ENCODE measurements at places on chromosomes 6 and 20. TPM values are rescaled to one million over a fixed set of nuclear protein-coding genes. Genes with fewer than 3 reads are reported as not detected.

Gene CHMP4B
- 101 TPM for total RNA-seq

Gene BFSP1
- 0.73 TPM for total RNA-seq

Gene SNAP25
- total RNA-seq, result not detected

Gene SLC44A4
- not detected for total RNA-seq

Gene GOPC
- 17.5 TPM for total RNA-seq

DNA sequence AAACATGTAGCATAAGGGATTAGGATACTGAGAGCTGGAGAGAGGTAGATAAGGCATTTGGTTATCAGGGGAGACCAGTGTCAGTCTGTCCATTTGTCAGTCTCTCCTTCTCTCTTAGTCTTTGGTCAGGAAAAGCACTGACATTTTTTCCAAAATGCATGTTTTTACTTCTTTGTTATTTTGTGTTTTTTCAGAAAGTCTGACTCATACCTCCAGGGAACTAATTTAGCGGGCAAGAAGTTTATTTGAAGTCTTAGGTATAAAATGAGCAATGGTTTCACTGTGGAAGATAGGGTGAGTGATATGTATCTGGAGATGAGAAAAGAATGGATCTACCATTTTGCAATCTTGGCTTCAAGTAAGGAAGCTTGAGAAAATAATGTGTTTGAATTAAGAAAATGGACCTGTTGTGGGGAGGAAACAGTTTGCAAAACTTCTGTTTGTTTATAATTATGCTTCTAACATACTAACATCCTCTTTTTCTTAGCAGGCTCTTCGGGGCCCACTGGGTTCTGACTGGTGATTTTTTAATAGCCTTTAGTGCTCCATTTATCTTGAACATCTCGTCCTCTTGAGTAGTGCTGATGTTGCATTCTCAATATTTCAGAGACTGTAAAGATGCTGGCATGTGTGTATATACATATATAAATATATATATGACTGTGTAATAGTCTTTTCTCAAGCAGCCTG is 66.9 kb upstream of the FABP7 start:
- DNase-seq, result no peak

DNA sequence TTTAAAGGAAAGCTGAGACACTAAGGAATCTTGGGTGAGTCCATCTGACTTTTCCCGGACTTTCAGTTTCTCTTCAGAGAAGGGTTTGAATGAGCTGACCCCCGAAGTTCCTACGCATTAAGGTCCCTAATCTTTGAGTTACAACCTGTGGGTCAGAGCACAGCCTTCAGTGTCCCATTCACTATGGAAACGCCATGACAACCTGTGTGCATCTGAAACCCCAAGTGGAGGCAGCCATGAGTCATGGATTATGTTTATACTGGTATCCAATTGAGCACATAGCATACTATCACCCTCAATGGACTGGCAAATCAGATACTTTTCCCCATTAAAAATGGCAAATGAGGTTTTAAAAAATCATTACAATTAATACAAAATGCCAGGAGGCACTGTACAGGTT is 11.4 kb downstream of the MYLK4 start:
- DNase-seq, result no peak

DNA sequence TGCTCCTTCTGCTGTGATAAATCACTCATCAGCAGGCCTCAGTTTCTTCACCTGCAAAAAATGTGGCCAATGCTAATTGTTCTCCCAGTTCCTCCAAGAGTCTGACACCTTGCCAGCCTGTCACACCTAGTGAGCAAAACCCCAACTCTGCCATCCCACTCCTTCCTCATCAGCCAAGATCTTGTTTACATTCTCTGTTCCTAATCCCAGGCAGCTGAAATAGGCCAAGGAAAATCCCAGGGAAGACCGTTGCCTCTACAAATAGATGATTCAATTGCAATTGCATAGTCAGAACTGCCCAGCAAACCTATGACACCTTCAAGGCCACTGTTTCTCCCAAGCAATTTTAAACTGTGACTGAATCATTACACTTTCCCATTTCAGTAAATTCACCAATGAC is 78.7 kb downstream of the GMDS start:
- DNase-seq, result no peak

DNA sequence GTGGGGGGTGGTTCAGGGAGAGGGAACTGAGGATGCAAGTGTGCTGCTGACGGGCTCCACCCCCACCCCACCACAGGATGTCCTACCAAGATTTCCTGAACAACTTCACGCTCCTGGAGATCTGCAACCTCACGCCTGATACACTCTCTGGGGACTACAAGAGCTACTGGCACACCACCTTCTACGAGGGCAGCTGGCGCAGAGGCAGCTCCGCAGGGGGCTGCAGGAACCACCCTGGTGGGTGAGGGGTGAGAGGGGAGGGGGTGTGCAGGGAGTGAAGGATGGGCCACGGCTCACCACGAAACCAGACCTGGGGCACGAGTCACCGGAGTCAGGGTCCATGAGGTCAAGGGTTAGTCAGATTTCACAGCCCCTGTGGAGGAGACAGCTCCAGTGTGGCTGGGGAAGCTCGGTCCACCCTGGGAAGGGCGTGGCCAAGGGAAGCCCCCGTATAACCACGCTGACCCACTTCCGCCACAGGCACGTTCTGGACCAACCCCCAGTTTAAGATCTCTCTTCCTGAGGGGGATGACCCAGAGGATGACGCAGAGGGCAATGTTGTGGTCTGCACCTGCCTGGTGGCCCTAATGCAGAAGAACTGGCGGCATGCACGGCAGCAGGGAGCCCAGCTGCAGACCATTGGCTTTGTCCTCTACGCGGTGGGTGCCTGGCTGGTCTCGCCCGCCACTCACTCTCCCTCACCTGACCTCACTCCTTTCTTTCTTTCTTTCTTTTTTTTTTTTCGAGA is 18.3 kb downstream of the CAPN11 start:
- no peak for DNase-seq

DNA sequence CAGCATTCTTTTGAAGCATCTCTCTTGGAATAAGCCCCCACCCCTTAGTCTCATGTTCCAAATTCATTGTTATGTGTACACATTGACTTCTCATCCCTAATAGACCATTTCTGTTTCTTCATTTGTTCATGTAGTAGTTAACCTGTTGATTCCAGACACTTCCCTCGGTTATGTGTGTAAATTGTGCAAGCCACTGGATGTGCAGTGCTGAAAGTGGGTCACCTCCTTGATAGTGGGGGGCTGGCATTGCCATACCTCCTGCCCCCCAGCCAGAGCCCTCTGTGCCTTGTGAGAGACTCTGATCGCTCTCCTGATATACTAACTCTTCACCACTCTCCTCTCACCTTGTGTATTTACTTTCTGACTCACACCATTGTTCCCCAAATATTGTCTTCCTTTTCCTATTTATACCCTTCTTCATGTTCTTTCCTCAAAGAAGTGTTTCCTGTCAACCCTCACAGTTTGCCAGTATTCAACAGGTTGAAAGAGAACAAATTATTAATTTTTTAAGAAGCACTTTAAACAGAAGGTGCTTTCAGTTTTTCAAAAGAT is 59.0 kb downstream of the HIVEP1 start:
- DNase-seq, result no peak

GRCh38 chr20:37943033-37943432 is 40.1 kb downstream of the VSTM2L start:
- no peak for DNase-seq

- DNase-seq, result peak; percentile 66
These were observed 27.7 kb upstream of the LAMA4 start for GRCh38 chr6:112281821-112282615.

GRCh38 chr6:156282087-156282486 is 495.1 kb upstream of the ARID1B start:
- no peak for DNase-seq

GRCh38 chr6:148873868-148874267 is 127.0 kb downstream of the UST start:
- DNase-seq, result no peak

DNA sequence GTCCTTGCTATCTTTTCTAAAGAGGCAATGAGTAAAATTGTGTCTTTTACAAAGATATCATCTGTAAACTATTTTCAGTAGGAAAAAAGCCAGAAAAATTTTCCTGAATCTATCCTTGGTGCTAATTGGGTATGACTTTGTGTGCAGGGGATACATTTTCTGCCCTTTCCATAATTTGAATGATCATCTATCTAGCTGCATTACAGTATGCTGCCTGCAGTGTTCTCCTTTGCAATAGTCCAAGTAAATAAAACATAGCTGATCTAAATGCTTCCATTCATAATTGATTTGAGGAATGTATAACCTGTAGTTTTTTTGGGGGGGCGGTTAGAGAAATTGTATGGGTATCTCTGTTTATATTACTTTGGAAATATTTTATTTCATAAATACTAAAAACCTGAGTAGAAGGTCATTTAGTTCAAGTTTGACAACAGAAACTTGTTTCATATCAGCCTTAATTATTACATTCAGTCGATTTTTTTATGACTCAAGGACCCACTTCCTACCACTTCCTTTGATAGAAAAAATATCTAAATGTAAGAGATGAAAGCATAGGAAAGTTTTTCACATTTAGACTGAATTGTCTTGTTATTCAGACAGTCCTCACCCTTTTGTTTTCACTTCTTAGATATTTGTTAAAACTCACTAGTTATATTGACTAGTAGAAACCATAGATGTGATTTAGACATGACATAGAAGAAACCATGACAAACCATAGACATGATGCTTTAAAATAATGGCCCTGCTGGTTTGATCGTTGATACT is 75.3 kb downstream of the AIG1 start:
- no peak for DNase-seq

DNA sequence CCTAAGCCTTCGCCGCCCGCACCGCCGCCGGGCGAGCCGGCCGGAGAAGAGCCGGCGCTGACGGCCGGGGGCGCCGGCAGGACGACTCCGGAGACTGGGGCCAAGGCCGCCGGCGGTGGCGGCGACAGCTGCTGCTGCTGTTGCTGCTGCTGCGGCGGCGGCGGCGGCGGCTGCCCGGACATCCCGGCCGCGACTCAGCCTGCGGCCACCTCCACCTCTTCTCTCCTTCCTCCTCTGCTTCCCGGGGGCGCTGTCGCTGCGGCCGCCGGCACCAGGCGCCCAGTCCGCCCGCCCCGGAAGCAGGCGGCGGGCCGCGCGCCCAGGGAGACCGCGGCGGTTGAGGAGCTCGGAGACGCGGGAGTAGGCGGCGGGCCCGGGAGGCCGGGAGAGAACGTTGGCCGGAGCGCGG is 307 bp downstream of the RANBP9 start:
- no peak for DNase-seq

DNA sequence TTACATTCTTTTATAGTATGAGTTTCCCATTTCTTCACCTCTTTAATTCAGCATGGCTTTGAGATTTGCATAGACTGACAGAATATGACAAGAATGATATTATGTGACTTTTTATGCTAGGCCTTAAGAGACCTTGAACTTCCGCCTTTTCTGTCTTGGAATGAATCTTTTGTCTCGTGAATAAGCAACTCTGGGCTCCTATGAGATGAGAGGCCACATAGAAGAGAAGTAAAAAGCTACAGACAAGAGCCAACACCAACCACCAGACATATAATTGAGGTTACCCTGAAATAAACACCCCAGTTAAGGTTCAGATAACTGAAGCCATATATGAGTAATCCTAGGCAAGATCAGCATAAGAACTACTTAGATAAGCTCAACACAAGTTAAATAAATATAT is 600.8 kb downstream of the MEI4 start:
- DNase-seq, result no peak

DNA sequence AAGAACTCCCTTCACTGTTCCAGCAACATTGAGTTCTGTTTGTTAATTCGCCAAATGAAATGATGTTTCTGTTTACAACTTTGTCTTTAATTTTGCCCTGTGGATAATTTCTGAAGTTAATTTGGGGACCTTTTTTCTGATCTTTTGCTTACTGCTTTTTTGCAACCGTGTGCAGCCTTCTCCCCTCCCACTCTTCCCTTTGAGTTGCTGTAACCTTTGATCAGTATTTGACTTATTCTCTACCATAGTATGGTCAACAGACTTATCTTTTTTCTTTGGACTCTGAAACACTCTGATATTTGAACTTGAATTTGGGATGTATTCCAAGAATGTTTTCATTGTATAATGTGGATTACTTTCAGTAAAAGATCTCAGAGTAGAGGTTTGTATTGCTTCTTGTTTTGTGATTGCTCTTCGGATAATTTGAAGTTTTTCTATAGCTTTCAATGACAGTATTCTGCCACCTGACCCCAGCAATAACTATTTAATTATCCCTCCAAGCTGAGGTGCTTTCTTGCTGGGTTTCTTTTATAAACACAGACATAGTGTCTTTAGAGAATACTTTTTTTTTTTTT is 46.2 kb downstream of the LRRN4 start:
- DNase-seq, result no peak

- DNase-seq, result no peak
These were observed 511 bp downstream of the VARS1 start for GRCh38 chr6:31794866-31795615.

- DNase-seq, result no peak
These were observed 8.0 kb upstream of the TSHZ2 start for GRCh38 chr20:52964131-52964530.

- no peak for DNase-seq
These were observed 81.4 kb downstream of the TSHZ2 start for GRCh38 chr20:53053595-53053994.

GRCh38 chr6:147859071-147859470 is 350.6 kb downstream of the SAMD5 start:
- no peak for DNase-seq

Measured in Right ventricle myocardium superior (tissue), 1 donor.